Stimulated activated CD4-positive, alpha-beta T cell treated with anti-CD3 and anti-CD28 coated beads, Interleukin-2, amount 100 ng/mL, for 48 hours (primary cell): ENCODE measurements at places on chromosomes 13 and 19.
A peak's percentile ranks its signal among the peaks of the same experiment; 100 is the strongest.

- DNase-seq: peak; percentile 33
Measured at GRCh38 chr19:17522988-17523872, 11.8 kb downstream of the PGLS start.

DNA sequence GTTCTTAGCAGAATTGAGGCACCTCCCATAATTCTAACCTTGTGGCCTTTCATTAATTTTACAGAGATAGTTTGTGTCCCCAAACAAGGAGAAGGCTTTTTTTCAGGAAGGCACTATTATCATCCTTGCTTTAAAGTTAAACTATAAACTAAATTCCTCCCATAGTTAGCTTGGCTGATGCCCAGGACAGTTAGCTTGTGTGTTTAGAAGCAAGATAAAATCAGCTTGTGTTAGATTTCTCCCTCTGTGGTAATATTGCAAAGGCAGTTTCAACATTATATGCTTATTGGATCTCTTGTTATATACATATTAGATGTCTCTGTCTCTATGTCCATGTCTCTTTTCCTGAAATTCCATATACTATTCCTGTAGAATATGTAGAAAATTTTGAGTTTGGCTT lies 342.7 kb downstream of the TBC1D4 start:
- no peak for DNase-seq

DNA sequence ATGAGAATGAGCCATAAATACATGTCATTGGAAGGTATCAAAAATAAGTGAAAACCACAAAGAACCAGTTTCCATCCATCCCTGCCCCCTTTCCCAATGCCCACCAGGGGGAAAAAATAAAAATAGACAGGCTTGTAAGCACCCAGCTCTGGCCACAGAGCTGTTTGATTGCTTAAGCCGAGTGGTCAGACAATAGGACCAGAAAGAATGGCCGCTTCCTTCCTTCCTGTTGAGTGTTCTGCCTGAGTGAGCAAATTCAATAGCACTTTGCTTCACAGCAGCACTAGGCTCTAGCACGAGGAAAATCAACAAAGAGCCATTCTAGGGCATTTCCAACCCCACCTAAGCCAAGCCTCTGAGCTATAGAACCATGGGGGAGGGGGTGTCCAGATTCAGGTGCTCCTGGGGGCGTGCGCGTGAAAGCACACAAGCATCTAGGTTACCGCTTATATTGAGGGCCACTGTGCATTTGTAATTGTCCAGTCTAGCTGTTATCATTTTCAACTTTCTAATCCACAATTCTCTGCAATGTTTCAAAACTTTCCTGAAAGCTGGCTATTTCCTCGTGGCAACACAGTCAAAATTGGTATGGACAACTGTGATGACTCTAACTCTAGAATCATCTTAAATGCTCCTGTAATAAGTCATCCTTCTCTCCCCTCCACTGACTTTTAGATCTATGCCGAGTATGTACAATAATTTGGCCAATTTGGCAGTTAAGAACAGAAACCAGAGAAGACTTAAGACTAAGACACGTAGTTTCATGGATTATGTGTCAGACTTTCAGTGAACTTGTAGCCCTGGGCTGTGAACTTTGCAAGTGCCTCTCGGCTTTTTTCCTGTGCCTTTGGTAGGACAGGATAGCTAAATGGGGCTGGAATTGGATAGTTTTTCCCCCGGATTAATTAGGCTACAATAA lies 64.3 kb downstream of the SPRY2 start:
- DNase-seq: no peak

- no peak for DNase-seq
Measured at GRCh38 chr19:45526971-45527370, 19.7 kb downstream of the VASP start.

DNA sequence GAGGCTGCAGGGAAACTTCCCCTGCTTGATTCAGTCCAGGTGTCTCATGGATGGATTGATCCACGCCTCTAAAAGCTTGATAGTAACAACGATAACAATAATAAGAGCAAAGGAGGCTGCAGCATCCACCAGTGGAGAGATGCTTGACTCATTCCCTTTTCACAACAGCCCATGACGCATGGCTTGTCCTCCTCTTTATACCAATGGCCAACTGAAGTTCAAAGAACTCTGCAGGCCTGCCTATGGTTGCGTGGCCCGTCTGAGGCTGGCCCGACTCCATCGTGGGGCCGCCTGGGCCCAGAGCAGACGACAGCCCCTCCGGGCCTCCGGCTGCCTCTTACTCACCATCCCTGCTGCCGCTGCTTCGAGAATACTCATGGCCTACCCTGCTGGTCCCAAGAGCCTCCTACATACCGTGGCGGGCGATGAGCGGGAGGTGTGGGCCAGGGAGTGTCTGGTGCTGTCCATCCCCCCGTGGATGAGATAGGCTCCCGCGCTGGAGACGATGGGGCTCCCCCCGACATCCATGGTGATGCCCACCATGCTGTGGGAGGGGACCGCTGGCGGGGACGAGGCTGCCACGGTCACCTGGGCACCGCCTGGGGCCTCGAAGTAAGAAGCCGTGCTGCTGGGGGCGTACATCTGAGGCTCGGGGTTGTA lies 61.8 kb upstream of the RANBP3 start:
- DNase-seq: no peak

DNA sequence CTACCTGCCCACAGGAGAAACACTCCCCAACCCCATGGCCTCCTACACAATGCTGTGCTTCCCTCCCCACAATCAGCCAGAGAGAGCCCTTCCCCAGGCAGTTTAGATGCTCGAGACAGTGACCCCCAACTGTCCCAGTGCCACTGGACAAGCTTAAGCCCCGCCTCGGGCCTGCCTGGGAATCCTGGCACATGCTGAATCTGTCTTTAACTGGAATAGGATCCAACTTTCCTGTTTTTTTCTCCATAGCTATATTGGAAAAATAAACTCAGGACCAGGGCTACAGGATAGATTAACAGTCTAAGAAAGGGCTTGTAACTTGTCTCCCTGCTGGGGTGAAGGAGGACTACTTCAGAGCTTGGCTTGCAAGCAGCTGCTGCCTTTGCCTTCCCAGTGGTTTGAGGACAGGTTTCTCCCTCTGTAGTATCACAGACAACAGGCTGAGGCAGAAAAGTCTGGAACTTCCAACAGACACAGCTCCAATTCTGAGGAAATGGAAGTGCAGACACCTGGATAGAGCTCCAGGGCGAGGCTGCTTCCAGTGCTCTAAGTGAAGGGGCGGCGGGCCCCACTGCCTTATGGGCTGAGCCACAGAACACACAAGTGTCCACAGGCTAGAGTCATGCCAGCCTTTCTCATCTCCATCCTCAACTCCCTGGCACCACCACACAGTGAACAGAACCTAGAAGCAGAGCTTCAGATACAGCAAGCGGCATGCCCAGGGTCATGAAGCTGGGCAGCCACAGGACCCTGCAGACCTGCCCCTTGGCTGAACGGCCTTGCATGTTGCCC lies 228.3 kb downstream of the TUBA3C start:
- DNase-seq: no peak

DNA sequence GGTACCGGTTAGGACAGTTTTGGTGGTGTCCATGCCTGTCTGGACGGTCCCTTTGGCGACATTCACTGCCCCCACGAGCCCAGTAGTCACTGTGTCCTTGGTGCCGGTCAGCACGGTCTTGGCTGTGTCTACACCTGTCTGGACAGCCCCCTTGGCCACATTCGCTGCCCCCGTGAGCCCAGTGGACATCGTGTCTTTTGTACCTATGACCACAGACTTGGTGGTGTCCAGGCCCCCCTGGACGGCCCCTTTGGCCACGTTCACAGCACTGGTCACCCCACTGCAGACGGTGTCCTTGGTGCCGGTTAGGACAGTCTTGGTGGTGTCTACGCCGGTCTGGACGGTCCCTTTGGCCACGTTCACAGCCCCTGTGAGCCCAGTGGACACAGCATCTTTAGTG lies 6.2 kb downstream of the PLIN4 start:
- no peak for DNase-seq

DNA sequence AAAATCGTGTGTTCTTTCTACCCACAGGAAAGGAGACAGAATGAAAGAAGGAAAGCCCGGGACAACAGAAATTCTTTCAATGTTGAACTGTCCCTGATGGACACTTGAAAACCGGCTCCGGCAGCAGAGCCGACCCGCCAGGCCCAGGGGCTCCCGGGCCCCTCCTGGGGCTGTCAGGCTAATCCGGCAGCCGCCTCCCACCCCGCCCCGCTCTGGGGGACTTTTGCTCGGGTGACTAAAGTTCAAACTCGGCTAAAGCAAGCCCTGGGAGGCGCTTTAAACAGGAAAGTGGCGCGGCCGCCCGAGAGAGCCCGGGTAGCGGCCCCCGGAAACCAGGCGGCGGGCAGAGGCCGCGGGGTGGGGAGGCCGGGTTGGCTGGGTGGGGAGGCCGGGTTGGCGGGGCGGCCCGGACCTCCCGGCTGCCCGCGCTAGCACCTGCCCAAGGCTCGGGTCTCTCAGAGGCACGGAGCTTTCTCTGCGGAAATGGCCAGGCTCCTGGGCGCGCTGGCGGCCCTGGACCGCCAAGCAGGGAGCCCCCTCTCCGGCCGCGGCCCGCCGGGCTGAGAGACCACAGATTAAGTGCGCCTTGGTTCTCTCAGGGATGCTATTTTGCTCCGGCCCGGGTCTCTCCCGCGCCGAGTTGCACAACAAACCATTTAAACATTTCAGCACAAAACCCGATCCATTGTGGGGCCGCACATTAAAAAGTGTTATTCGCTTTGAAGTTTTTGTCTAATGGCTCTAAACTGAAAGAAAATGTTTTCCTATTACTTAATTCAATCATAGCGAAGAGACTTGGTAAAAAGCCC lies 2.6 kb upstream of the GSX1 start:
- no peak for DNase-seq

DNA sequence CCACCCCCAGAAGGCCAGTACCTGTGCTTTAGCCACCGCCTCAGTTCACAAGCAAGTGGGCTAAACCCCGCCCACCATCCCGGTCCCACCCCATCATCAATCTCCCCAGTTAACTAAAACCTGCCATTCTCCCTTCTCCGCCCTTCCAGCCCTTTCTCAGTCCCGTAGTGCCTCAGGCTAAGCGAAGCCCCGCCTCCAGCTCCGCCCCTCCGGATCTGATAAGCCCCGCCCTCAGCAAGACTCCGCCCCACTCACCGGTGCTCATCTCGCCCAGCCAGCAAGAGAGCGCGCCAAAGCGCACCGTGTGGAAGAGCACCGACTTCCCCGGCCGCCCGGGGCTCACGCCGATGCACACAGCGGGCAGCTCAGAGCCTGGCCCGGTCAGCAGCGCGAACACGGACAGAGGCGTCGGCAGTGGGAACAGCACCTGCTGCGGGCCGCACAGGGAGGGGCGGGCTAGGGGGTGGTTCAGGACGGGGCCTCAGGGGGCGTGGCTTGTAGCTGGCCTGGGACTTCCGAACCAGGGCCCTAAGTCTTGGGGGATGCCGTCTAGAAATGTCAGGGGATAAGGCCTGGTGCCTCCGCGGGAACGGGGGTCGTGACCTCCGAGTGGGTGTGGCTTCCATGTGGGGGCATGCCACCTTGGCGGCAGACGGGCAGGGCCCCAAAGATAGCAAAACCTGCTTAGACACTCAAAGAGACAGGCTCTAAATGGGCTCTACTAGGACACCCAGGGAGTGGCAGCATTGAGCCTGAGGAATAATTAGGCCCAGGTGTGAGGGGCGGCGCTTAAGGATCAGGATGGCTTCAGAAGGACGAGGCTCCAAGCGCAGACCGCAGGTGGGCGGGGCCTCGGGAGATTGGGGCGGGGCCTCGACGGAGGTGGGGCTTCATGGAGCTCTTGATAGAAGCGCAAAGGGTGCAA lies 21.4 kb downstream of the MAP4K1 start:
- peak; percentile 15 for DNase-seq

GRCh38 chr13:99257291-99257690 lies 888 bp downstream of the GPR18 start:
- DNase-seq: no peak

GRCh38 chr19:45100201-45100600 lies 7.2 kb downstream of the PPP1R37 start:
- no peak for DNase-seq
